Left lung (tissue), 14 donors: ENCODE measurements at places on chromosomes 5 and 9. TPM values are rescaled to one million over a fixed set of nuclear protein-coding genes. Genes with fewer than 3 reads are reported as not detected.

DNA sequence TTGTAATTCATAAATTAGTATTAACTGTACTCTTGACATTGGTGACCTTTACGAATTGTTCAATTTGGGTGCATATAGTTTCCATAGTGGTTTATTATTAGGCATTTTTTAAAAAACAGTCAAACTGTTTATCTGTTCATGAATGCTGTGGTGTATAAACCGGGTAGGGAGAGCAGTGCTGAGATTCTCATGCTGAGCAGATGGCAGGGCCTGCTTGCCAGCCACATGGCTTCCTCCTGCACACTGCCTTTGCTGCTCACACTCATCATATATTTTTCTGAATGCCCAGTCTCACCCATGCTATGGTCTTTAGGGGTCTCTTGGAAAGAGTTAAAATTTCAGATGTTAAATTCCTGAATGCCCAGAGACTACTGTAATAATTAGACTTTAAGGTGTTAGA lies 40.8 kb downstream of the NNT start:
- H3K27ac ChIP-seq = no peak overlapping the region
- H3K4me3 ChIP-seq = no peak overlapping the region
- H3K4me1 ChIP-seq = no peaks in the 10 kb centered on the region
- DNase-seq = no peak
- no peaks in the 10 kb centered on the region for H3K27me3 ChIP-seq

DNA sequence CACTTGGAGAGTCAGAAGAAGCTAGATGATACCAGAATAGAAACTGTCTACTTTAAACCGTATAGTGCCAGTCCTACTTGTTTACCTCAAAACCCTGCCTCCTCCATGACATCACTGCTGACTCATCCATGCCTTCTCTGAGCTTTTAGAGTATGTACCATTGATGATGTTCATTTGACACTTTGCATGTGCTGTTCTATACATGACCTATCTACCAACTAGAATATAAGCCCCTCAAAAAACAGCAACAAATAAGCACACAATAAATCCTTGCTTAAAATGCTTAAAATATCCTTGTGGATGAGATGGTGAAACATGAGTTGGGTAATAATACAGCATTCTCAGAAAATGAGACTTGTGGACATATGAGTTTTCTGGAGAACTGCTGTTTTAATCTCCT lies 2.6 kb downstream of the CTNNAL1 start:
- peak overlapping the region; percentile 96 for H3K27ac ChIP-seq
- no peaks in the 10 kb centered on the region for H3K27me3 ChIP-seq
- no peaks in the 10 kb centered on the region for H3K36me3 ChIP-seq
- H3K4me1 ChIP-seq = peaks cover 40% of the 10 kb centered on the region

- H3K27ac ChIP-seq = peak overlapping the region; percentile 67
- peaks cover 23% of the 10 kb centered on the region for H3K4me1 ChIP-seq
- H3K36me3 ChIP-seq = no peaks in the 10 kb centered on the region
- H3K4me3 ChIP-seq = no peak overlapping the region
- peak; percentile 90 for DNase-seq
- H3K27me3 ChIP-seq = no peaks in the 10 kb centered on the region
Measured at GRCh38 chr5:150589862-150590601, 50.4 kb upstream of the SYNPO start.

- no peak for DNase-seq
- no peaks in the 10 kb centered on the region for H3K36me3 ChIP-seq
- no peaks in the 10 kb centered on the region for H3K4me1 ChIP-seq
Measured at GRCh38 chr5:147381555-147381954, 128.3 kb downstream of the DPYSL3 start.

DNA sequence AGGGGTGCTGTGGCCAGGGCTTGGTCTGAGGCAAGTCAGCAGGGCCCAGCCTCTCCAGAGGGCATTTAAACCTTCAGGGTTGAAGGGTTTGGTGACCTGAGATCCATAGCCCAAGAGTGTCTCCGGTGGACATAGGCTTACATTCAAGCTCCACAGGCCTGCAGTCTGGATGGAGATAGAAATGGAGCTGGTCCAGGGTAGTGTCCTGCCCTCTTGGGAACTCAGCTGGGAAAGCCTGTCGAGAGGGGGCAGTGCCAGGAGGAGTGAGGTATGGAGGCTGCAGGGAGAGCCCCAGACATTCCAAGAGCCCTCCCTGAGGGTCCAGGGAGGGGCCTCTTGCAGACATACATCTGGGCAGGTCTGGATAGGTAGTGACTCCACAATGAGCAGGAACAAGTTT lies 177.0 kb upstream of the MVB12B start:
- no peak for DNase-seq
- H3K27me3 ChIP-seq = peaks cover 59% of the 10 kb centered on the region
- no peaks in the 10 kb centered on the region for H3K36me3 ChIP-seq

GRCh38 chr9:111114486-111114885 lies 76.2 kb upstream of the LPAR1 start:
- H3K4me3 ChIP-seq = no peak overlapping the region
- H3K4me1 ChIP-seq = no peaks in the 10 kb centered on the region
- no peaks in the 10 kb centered on the region for H3K36me3 ChIP-seq
- H3K27ac ChIP-seq = no peak overlapping the region
- H3K27me3 ChIP-seq = no peaks in the 10 kb centered on the region

DNA sequence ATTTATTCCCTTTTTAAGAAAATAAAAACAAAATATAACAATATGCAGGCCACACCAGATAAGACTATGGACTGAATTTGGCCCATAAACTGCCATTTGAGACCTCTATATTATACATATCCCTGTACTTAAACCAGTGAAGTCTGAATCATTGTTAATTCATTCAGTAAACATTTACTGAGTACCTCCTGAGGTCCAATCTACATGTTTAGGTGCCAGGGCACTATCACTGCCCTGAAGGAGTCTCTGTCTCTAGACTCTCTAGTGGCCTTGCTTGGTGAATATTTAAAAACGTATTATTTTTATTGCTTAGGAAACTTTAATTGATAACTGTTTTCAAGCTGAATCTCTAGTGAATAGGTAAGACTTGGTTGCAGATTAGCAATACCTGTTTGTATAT lies 74.7 kb upstream of the ELL2 start:
- no peaks in the 10 kb centered on the region for H3K27me3 ChIP-seq

DNA sequence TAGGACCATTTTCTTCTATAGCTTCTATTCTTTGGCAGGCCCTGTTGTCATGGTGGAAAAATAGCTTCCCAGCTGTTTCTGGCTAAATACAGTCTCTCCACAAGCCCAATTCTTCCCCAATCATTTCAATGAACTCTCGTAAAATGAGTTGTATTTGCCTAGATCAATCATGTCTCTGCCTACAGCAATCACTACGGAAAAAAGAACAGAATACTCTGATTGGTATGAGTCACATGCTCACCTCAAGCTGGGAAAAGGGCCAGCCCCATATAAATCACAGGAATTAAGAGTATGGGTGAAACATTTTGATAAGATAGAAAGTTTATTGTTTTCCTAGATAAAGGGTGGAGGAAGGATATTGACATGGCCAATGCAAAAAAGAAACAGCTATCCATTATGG lies 711.4 kb downstream of the EFNA5 start:
- no peaks in the 10 kb centered on the region for H3K36me3 ChIP-seq
- no peaks in the 10 kb centered on the region for H3K27me3 ChIP-seq
- H3K4me1 ChIP-seq = no peaks in the 10 kb centered on the region
- H3K27ac ChIP-seq = no peak overlapping the region

DNA sequence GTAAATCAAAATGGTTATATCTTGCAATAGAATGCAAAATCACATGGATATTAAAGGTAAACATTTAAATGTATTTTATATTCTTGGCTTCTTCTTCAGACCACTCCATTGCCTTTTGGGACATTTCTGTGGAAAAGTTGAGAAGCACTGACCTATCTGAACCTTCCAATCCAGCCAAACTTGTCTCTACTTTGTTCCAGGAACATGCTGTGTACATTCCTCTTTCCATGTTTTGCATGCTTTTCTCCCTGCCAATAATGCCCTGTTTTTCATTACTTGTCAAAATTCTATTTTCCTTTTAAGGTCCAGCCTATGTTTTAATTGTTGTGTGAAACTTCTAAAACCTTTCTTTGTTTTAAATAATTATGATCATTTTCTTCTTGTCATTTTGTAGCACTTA lies 28.3 kb downstream of the JAK2 start:
- no peak for DNase-seq
- no peaks in the 10 kb centered on the region for H3K27me3 ChIP-seq
- no peak overlapping the region for H3K27ac ChIP-seq
- no peaks in the 10 kb centered on the region for H3K36me3 ChIP-seq
- peaks cover 8% of the 10 kb centered on the region for H3K4me1 ChIP-seq

Gene ADAMTS16
- total RNA-seq = 28.7 TPM

Gene FAM221B
- total RNA-seq = not detected

Gene LCN1
- total RNA-seq = not detected

Gene ADGRD2
- total RNA-seq = not detected

Gene RASGEF1C
- total RNA-seq = not detected

Gene ALDOB
- not detected for total RNA-seq
